ENCODE measurements at places on chromosomes 2 and 18.

GRCh38 chr18:57802213-57803102 is 657 bp downstream of the ATP8B1 start:
- no peak for DNase-seq

GRCh38 chr18:22427822-22428549 is 10.3 kb upstream of the CTAGE1 start:
- no peak for DNase-seq

DNA sequence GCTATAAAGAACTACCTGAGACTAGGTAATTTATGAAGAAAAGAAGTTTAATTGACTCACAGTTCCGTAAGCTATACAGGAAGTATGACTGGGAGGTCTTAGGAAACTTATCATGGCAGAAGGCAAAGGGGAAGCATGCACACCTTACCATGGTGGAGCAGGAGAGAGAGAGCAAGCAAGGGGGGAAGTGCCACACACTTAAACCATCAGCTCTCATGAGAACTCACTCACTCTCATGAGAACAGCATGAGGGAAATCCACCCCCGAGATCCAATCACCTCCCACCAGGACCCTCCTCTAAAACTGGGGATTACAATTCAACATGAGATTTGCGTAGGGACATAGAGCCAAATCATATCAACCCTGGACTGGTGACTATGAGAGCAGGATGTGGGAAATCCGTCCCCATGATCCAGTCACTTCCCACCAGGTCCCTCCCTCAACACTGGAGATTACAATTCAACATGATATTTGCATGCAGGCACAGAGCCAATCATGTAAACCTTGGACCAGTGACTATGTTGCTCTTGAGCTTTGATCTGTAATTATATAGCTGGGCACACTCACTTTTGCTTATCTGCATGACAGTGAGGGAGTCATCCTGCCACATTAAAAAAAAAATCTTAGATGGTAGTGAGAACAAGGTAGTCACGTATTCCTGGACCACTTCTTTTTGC is 12.9 kb downstream of the ADAM23 start:
- no peak for DNase-seq

DNA sequence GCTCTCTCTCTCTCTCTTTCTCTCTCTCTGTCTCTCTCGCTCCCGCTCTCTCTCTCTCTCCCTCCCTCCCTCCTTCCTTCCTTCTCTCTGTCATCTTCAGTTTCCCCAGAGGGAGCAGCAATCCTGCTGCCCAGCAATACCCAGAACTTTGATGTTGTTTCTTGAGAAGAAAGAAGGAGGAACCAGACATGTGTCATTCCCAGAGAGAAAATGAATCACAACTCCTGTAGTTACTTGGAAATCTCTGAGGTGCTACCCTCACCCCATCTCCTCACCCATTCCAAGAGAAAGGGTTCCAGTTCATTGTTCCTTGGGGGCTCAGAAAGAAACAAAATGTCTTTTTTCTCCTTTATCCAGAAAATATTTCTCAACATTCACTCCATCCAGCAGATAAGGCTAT is 449.1 kb downstream of the TNS1 start:
- no peak for DNase-seq

DNA sequence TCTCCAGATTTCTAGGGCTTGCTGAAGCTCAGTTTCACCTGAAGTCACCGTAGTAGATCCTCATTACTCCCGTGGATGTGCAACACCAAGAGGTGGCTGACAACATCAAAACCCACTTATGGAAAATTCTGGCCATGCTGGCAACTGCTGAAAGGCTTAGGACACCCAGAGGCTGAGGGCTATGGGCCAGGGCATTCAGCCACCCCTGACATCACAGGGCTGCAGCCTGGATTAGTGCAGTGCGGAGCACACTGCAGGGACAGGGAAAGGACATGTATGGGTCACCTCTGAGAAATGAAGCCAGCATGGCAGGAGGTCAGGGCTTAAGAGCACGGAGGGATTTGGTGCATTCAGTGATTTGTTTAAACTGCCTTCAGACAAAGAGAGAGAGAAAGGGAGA is 300.6 kb downstream of the TDRD15 start:
- no peak for DNase-seq
